Hematopoietic multipotent progenitor cell treated with erythropoietin and hydrocortisone succinate and interleukin-3 and kit ligand, for 4 days (in vitro differentiated cells): ENCODE measurements at places on chromosomes 3 and 15.
A peak's percentile ranks its signal among the peaks of the same experiment; 100 is the strongest.

DNA sequence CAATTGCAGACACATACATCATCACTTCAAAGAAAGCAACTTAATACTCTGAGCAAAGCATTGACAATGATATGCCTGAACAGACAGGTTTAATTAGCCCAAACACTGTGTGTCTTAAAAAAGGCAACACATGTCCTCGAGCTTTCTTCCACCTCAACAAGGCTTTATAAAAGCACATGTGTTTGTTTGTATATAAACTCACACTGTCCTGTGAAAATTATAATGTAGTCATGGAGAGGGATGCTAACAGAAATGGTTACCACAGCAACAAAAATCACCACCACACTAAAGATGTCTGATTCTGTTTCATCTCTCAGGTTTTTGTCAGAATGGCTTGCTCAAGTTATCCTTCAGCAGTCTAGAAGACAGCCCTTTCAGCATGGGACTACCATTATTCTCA, 314.7 kb downstream of the MAGI1 start:
- DNase-seq, result no peak

DNA sequence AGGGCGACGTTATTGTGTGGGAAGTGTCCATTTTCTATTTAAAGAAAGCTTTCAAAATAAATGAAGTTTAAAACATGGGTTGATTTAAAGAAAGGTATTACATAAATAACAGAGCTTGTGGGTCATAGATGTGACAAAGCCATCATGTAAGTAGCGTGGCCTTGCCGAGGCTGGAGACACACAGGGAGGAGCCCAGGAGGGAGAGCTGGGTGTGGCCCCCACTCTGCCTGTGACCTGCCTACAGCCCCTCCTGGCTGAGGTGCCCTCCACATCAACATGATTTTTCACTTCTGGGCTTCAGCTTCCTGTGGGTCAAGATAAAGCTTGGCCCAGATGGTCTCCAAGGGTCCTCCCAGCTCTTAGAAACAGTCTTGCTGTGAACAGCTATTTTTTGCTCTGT, 12.5 kb upstream of the MGLL start:
- peak; percentile 9 for DNase-seq

DNA sequence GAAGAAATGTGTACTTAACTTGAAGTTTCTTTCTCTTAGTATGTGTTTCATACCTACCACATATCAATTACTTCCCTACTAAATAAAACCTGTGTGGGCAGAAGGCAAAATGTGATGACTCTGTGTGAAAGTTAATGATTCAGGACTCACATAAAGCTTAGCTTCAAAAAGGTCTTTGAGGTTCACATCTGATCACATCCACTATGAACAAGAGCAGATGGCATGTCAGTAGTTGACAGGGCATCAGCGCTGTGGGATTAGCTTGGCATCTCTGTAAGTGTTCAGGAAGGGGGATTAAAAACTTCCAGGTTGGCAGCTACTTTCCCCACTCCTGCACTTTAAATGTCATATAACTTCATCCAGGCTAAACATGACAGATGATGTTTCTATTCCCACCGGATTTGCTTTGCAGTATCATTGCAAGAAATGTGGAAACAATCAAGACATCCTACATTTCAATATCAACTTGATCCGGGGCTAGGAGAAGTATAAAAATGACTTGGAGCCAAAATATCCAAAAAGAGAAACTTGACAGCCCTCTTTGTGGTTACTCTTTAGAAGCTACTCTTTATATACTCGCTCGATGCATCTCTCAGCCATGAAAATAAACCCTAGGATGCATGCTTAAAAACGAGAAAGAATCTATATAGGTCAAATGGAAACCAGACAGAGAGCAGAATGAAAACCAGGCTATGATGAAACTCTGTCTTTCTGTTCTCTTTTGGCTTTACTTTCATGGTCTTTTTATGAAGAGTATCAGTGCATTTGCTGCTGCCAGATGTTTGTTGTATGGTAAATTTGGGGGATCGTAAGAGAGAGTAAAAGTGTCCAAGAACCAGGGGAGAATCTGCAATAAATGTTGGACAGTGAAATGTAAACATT, 273.1 kb upstream of the ALCAM start:
- DNase-seq, result no peak

GRCh38 chr3:8070011-8070410, 431.6 kb upstream of the LMCD1 start:
- DNase-seq, result no peak

GRCh38 chr3:151306168-151306810, 10.3 kb downstream of the GPR87 start:
- no peak for DNase-seq

GRCh38 chr15:27889258-27889657, 209.9 kb downstream of the OCA2 start:
- DNase-seq, result no peak

DNA sequence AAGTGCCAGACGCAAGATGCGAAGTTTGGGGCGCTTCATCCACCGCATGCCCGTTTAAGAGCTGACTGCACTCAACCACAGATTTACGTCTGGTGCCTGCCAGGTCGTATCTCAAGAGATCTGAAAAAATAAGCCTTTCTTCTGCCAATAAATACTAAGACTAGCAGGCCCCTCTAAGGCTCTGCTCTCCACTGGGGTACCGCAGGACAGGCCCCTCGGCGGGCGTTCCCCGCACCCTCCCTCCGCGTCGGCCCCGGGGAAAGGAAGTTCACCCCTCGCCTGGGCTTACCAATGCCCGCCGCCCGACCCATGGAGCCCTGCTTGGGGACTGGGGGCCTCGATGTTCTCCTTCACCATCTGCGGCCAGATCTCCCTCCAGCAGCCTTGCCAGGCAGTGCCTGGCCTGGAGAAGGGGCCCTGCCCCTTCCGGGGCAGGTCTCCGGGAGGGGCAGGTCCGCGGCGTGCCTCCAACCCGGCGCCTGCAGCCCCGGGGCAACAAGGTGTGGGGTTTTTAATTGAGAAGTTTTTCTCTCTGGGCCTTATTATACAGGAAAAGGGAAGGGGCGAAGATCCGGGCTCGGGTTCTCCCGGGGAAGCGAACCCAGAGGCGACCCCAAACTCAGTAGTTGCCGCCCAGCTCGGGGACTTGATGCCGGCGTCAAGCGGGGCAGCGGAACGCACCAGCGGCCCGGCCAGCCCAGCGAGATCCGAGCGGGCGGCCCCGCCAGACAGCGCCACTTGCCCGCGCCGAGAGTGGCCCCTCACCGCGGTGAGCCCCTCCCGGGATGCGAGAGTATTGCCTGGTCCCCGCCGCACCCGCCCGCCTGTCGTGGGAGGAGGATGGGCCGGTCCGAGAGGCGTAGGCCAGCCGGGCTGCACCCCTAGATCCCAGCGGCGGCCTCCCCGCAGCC, 735 bp downstream of the GOLGA8B start:
- peak; percentile 88 for DNase-seq

- no peak for DNase-seq
These were observed 4.6 kb downstream of the ATP11B start for GRCh38 chr3:182797876-182798275.

DNA sequence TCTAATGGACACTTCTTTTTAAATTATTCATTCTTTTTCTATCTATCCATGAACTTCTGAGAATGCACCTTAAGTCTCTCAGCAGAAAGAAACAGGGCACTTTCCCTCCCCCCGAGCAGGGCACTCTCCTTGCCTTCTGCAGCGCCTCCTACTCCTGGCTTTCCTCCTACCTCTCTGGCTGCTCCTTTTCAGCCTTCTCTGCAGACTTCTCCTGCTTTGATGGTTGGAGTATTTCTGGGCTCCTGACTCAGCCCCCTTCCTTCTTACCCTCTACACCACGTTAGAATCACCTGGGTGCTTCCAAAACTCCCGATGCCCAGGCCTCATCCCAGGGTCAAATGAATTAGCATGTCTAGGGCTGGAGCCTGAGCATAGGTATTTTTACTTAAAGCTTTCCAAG, 3.4 kb downstream of the SCN5A start:
- no peak for DNase-seq

GRCh38 chr15:36988947-36989346, 111.4 kb downstream of the MEIS2 start:
- DNase-seq, result peak; percentile 13

DNA sequence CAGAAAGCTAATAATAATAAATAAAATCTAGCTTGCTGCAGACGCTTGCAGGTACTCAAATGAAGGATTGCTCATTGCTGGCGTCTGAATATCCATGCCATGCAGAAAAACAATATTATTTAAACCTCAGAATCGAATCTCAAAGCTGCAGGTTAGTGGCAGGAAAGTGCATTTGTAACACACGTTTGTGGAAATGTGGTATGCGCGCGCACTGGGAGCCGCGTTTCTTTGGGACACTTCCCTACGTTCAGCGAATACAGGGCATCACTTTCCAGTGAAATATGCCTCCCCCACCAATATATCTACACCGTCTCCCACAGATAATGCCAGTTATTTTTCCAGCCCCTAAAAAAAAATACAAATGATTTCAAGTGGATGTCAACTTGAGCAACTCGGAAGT, 37.1 kb downstream of the ZIC4 start:
- no peak for DNase-seq

- no peak for DNase-seq
These were observed 56.5 kb upstream of the SLC6A1 start for GRCh38 chr3:10935846-10936631.

DNA sequence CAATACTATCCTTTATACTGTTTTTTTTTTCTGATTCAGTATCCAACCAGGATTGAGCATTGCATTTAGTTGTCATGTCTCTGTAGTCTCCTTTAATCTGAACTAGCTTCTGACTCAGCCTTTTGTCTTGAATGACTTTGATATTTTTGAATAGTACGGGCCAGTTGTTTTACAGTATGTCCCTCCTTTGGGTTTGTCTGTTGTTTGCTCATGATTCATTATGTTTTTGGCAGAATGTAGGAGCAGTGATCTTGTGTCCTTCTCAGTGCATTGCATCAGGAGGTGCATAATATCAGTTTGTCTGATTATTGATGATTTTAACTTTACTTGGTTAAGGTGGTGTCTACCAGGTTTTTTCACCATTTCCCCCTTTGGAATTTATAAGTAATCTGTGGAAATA, 20.5 kb downstream of the EXOG start:
- no peak for DNase-seq

- DNase-seq, result no peak
These were observed 78.6 kb downstream of the ADAMTS7 start for GRCh38 chr15:78732634-78733033.

DNA sequence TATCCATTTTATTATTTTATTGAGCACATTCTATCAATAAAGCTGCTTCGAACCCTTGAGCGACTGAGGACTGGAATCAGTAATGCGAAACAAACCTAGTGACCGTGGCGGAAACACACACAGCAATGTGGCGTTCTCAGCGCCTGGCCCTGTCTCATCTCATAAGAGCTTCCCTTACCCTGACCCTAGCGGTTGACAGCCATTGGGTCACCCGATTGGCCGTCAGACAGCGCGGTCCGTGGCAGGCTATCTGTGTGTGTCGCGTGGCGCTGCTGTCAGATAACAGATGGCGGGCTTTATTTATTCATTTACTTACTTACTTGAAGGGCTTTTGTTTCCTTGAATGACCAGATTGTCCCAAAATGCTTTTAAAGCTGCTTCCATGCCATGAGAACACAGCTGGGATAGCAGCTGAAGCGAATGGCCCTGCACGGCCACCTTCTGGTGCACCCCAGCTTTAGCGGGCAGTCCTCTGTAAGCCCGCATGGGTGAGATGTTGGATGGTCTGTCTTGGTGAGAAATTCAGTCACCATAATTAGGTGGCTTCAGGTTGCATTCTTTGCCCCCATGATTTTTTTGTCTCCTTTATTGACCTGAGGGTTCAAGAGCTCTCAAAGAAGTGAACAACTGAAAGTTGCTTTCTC, 215.5 kb upstream of the BHLHE40 start:
- no peak for DNase-seq

- DNase-seq, result no peak
These were observed 268.6 kb upstream of the SLITRK3 start for GRCh38 chr3:165464736-165465135.

DNA sequence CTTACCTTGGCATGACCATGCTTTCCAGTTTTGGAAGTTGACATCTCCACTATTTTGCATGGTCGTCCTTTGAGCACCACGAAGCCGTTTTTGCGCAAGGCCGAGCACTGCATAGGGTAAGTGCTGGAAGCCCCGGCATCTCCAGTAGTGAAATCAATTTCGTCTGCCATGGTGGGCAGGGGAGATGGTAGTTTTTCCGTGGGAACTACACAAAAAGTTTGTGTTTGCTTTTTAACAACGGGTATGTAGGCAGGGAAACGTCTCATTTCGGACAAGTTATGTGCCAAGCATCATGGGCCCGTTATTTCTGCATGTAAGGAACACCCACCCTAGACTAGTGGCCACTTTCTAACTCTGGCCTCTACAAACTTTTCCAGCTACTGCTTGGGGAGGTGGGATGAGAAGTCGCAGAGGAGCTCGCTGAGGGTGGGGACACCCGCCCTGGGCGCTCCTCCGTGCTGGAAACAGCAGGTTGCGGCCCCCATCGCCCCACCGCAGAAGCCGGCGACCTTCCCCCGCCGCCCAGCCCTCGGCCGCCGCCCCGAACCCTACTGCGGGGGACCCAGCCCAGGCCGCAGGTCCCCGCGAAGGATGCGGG, 701 bp downstream of the EIF5A2 start:
- peak; percentile 47 for DNase-seq

DNA sequence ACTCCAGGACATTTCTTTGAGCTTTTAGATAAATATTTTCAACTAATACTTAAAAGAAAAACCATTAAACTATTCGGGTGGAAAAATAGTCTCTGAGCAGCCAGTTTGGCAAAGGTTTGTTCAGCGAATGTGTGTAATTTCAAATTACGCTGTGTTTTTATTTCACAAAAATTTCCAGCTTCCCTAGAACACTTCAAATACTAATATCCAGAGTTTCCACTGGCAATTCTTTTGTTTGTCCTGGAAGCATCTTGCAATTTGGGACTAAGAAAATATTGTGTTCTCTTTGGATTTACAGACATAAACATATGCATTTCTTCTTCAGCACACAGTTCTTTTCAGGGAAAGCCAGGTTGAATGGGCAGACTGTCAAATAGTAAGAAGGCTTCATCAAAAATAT, 61.9 kb downstream of the MDFIC2 start:
- no peak for DNase-seq
